Endodermal cell (in vitro differentiated cells): ENCODE measurements at places on chromosomes 11 and 22. TPM values are rescaled to one million over a fixed set of nuclear protein-coding genes. Genes with fewer than 3 reads are reported as not detected.
A peak's percentile ranks its signal among the peaks of the same experiment; 100 is the strongest.

- H3K27me3 ChIP-seq: no peaks in the 10 kb centered on the region
- no peak overlapping the region for H3K4me3 ChIP-seq
- no peak for DNase-seq
- H3K27ac ChIP-seq: no peak overlapping the region
- no peaks in the 10 kb centered on the region for H3K4me1 ChIP-seq
- H3K36me3 ChIP-seq: no peaks in the 10 kb centered on the region
Measured at GRCh38 chr11:78630155-78630554, 55.5 kb upstream of the NARS2 start.

DNA sequence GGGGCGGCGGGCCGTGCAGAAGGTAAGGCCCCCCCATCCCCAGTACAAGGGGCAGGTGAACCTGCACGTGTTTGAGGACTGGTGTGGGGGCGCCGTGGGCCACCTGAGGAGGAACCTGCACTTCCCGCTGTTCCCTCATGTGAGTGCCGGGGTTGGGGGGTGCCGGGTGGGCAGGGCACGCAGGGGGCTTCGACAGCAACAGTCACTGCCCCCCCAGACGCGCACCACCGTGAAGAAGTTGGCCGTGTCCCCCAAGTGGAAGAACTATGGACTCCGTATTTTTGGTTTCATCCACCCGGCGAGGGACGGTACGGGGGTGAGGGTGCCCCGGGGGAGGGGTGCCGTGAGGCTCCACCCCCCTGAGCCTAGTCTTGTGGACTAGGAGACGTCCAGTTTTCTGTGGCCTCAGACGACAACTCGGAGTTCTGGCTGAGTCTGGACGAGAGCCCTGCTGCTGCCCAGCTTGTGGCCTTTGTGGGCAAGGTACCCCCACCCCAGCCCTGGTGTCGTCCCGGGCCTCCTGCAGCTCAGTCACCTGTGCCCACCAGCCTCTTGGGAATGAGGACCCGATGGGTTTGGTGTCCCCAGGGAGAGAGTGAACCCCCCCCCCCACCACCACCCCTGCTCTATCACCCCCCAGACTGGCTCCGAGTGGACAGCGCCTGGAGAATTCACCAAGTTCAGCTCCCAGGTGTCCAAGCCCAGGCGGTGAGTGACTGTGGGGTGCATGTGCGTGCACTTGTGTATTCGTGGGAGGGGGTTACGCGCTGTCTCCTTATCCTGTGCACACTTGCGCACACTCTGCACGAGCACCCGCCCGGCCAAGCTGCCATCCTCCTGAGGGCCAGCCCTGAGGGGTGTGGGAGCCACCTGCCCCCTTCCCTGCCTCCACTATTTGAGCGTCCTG is 3.8 kb downstream of the B4GALNT4 start:
- no peak overlapping the region for H3K27ac ChIP-seq
- H3K27me3 ChIP-seq: no peaks in the 10 kb centered on the region
- no peak overlapping the region for H3K4me3 ChIP-seq
- no peaks in the 10 kb centered on the region for H3K4me1 ChIP-seq

DNA sequence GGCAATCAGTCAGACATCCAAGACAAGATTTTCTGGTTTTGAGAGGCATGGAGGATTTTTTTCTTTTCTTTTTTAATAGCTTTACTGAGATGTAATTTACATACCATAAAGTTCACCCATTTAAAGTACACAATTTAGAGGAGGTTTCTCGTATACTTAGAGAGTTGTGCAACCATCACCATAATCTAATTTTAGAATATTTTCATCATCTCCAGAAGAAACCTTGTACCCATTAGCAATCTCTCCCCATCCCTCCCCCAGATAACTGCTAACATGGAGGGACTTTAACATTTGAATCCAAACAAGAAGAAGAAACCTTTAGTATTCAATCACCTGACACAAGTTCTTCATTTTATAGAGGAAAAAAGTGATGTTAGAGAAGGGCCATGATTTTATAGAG is 83.6 kb downstream of the CLPB start:
- H3K4me3 ChIP-seq: no peak overlapping the region
- no peaks in the 10 kb centered on the region for H3K27me3 ChIP-seq
- no peaks in the 10 kb centered on the region for H3K4me1 ChIP-seq

DNA sequence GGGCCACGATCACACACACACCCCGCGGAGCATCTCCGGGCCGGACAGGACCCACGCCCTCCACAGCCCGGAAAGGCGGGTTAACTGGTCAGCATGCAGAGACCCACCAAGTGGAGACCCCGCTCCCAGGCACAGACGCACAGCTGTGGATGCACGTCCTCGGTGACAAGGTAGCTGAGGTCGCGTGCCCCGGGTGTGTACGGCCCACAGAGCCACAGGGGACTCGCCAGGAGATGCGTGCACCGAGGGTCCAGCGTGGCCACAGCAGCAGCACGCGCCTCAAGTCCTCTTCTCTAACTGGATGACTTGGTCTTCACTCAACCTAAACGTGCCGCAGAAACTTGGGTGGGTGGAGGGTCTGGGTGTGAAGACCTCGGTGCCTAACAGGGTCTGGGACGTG is 5.5 kb downstream of the H19 start:
- H3K27me3 ChIP-seq: no peaks in the 10 kb centered on the region
- H3K4me1 ChIP-seq: no peaks in the 10 kb centered on the region
- H3K27ac ChIP-seq: no peak overlapping the region
- no peak for DNase-seq
- H3K36me3 ChIP-seq: no peaks in the 10 kb centered on the region

Gene TRPM5
- total RNA-seq: 0.11 TPM in 1 of 2 replicates, not detected in the other

- H3K4me1 ChIP-seq: no peaks in the 10 kb centered on the region
- no peaks in the 10 kb centered on the region for H3K27me3 ChIP-seq
- H3K36me3 ChIP-seq: no peaks in the 10 kb centered on the region
- H3K27ac ChIP-seq: peak overlapping the region; percentile 26
- no peak overlapping the region for H3K4me3 ChIP-seq
Measured at GRCh38 chr11:115955803-115956202, 451.6 kb upstream of the CADM1 start.

DNA sequence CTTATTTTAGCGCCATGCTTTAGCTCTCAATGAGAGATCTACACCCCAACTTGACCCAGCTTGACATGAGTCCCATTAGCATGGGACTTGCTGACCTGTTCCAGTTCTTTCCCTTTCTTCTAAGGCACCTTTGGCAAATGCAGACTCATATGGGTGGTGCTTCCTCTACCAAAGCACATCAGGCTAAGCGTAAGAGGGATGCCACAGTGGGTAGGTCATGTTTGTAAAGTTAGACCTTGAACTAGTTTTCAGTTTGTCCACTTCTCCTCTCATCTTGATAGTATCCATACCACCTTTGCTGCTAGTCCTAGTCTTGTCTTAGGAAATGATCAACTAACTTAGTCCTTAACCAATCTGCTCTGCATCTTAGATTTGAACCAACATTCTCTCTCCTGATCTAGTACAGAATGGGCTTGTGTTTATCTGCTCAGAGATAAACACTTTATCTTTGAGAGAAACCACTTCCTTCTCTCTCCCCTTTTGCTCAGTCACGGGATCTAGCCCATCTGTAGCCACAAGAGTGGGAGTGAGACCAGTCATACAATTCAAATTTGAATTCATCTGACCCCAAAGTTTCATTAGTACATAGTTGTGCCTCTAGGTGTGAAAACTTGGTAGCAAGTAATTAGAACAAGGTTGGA is 72.1 kb upstream of the CD44 start:
- no peaks in the 10 kb centered on the region for H3K4me1 ChIP-seq
- no peak overlapping the region for H3K27ac ChIP-seq
- no peaks in the 10 kb centered on the region for H3K36me3 ChIP-seq
- peaks cover 6% of the 10 kb centered on the region for H3K27me3 ChIP-seq

GRCh38 chr11:9757809-9758636 is 94.1 kb downstream of the SWAP70 start:
- H3K27ac ChIP-seq: no peak overlapping the region
- H3K27me3 ChIP-seq: no peaks in the 10 kb centered on the region
- peak; percentile 92 for DNase-seq
- H3K4me3 ChIP-seq: peak overlapping the region; percentile 75
- H3K36me3 ChIP-seq: peaks cover 2% of the 10 kb centered on the region

DNA sequence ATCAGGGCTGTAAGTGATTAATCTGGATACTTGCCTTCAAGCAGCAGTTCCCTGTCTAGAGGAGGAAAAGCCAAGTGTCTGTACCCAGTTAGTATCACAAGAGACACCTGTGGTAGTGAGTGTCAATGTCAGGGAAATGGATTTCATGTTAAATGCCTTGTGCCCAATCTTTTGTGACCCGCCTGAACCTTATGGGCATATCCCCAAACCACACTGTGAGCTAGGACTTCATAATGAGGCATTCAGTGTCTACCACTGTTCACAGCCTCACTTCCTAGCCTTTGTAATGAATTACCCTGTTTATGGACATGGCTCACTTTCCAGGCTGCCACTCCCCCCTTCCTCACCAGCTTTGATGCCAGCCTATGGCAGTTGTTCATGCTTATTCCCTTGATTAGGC is 125.1 kb downstream of the TRIM44 start:
- H3K4me3 ChIP-seq: no peak overlapping the region
- no peaks in the 10 kb centered on the region for H3K4me1 ChIP-seq
- no peaks in the 10 kb centered on the region for H3K27me3 ChIP-seq
- no peak for DNase-seq
- no peaks in the 10 kb centered on the region for H3K36me3 ChIP-seq

DNA sequence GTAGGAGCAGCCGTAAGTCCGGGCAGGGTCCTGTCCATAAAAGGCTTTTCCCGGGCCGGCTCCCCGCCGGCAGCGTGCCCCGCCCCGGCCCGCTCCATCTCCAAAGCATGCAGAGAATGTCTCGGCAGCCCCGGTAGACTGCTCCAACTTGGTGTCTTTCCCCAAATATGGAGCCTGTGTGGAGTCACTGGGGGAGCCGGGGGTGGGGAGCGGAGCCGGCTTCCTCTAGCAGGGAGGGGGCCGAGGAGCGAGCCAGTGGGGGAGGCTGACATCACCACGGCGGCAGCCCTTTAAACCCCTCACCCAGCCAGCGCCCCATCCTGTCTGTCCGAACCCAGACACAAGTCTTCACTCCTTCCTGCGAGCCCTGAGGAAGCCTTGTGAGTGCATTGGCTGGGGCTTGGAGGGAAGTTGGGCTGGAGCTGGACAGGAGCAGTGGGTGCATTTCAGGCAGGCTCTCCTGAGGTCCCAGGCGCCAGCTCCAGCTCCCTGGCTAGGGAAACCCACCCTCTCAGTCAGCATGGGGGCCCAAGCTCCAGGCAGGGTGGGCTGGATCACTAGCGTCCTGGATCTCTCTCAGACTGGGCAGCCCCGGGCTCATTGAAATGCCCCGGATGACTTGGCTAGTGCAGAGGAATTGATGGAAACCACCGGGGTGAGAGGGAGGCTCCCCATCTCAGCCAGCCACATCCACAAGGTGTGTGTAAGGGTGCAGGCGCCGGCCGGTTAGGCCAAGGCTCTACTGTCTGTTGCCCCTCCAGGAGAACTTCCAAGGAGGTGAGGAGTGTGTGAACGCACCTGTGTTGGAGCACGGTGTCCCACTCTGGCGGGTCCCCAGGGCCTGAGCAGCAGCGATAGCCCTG is at the start of gene TAGLN:
Gene TAGLN, plus strand, starts transcription at position 318 of the 863 bp plus-strand sequence. CDS start 3,644 bp downstream, outside the sequence.
- peak within 1 kb of the TSS; percentile 75 for H3K27ac ChIP-seq
- H3K4me1 ChIP-seq: peaks cover 13% of the 10 kb centered on the region
- H3K27me3 ChIP-seq: no peaks in the 10 kb centered on the region

Gene ENTHD1
- not detected in 2 replicates for total RNA-seq

Gene C1QTNF5
- 0.62 TPM in 1 of 2 replicates, not detected in the other for total RNA-seq

GRCh38 chr22:26713823-26714449 is 56.5 kb downstream of the MIAT start:
- peaks cover 4% of the 10 kb centered on the region for H3K4me1 ChIP-seq
- no peak overlapping the region for H3K27ac ChIP-seq
- H3K27me3 ChIP-seq: no peaks in the 10 kb centered on the region
- H3K36me3 ChIP-seq: peaks cover 5% of the 10 kb centered on the region
- no peak overlapping the region for H3K4me3 ChIP-seq

Gene PRG3
- not detected in 3 replicates for total RNA-seq

- H3K36me3 ChIP-seq: peaks cover 94% of the 10 kb centered on the region
- H3K27ac ChIP-seq: no peak overlapping the region
Measured at GRCh38 chr11:125637840-125638239, 12.9 kb downstream of the CHEK1 start.

DNA sequence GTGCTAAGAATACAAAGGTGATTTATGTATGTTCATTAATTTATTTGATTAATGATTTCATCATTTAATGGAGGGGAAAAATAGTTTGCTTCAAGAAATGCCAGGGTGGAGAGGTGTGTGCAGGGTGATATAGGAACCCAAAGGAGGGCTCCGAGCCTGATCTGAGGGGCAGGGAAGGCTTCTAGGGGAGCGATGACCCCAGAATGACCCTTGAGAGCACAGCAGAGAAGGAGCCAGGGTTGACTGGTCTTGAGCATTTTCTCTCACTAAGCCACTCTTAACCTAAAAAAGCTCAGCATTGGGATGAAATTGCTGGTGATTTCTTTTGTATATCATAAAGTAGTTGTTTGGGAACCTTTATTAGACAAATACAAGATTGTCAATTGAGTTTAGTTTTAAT is 35.1 kb downstream of the HIPK3 start:
- no peaks in the 10 kb centered on the region for H3K4me1 ChIP-seq
- no peaks in the 10 kb centered on the region for H3K27me3 ChIP-seq
- no peak overlapping the region for H3K4me3 ChIP-seq
- H3K27ac ChIP-seq: no peak overlapping the region
- peaks cover 30% of the 10 kb centered on the region for H3K36me3 ChIP-seq

Gene P2RY6
- total RNA-seq: 0.31 TPM in 1 of 3 replicates, not detected in the others

Gene HPX
- total RNA-seq: 1.9 to 5.0 TPM (median 3.9 TPM) in 3 replicates

GRCh38 chr11:72818971-72819370 is 4.8 kb downstream of the ATG16L2 start:
- no peaks in the 10 kb centered on the region for H3K27me3 ChIP-seq
- H3K4me1 ChIP-seq: no peaks in the 10 kb centered on the region
- DNase-seq: no peak
- H3K36me3 ChIP-seq: peaks cover 7% of the 10 kb centered on the region

Gene RAB39A
- total RNA-seq: 2.8 to 7.5 TPM (median 6.2 TPM) in 3 replicates

GRCh38 chr11:6646071-6646470 is 9.5 kb downstream of the DCHS1 start:
- H3K4me1 ChIP-seq: no peaks in the 10 kb centered on the region
- no peak overlapping the region for H3K4me3 ChIP-seq
- peak; percentile 34 for DNase-seq
- no peaks in the 10 kb centered on the region for H3K27me3 ChIP-seq
- no peak overlapping the region for H3K27ac ChIP-seq

GRCh38 chr11:58845386-58845785 is 882 bp upstream of the GLYATL2 start:
- no peak overlapping the region for H3K4me3 ChIP-seq
- no peak for DNase-seq
- no peaks in the 10 kb centered on the region for H3K4me1 ChIP-seq
- no peaks in the 10 kb centered on the region for H3K36me3 ChIP-seq

GRCh38 chr22:20391222-20391621 is 2.7 kb upstream of the ZNF74 start:
- H3K4me3 ChIP-seq: no peak overlapping the region
- peaks cover 7% of the 10 kb centered on the region for H3K4me1 ChIP-seq
- DNase-seq: peak; percentile 18
